Fibroblast of mammary gland (primary cell): ENCODE measurements at places on chromosomes 11 and 22.

DNA sequence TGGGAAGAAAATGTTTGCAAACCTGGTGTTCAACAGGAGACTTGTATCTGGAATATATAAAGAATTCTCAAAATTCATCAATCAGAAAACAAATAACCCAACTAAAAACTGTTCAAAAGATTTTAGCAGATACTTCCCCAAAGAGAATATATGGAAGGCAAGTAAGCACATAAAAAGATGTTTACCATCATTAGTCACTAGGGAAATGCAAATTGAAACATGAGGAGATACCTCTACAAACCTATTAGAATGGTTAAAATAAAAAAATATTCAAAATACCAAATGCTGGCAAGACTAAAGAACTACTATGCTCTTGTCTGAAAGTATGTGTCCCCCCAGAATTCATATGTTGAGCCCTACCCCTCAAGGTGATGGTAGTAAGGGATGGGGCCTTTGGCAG, 8.6 kb downstream of the EXPH5 start:
- no peak for DNase-seq

DNA sequence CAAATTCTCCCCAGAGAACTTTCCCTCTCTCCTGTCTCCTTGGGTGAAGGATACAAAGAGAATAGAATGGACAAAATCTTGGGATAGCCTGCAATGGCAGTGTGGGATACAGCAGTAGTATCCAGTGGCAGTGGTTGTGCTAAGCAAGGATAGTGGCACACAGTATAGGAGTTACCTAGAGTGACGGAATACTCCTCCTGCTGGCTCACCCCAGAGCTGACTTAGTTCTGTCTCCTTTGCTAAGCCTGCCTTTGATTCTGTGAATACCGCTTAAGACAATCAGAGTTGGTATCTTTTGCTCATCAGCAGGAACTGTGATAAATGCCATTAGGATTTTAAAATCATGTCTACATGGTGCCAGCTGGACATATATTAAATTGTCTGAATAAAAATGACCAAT, 404.3 kb downstream of the JRKL start:
- DNase-seq, result no peak

- no peak for DNase-seq
Measured at GRCh38 chr11:12016246-12016645, 7.8 kb upstream of the DKK3 start.

GRCh38 chr22:28506150-28506535, 173.5 kb downstream of the TTC28 start:
- DNase-seq, result no peak

DNA sequence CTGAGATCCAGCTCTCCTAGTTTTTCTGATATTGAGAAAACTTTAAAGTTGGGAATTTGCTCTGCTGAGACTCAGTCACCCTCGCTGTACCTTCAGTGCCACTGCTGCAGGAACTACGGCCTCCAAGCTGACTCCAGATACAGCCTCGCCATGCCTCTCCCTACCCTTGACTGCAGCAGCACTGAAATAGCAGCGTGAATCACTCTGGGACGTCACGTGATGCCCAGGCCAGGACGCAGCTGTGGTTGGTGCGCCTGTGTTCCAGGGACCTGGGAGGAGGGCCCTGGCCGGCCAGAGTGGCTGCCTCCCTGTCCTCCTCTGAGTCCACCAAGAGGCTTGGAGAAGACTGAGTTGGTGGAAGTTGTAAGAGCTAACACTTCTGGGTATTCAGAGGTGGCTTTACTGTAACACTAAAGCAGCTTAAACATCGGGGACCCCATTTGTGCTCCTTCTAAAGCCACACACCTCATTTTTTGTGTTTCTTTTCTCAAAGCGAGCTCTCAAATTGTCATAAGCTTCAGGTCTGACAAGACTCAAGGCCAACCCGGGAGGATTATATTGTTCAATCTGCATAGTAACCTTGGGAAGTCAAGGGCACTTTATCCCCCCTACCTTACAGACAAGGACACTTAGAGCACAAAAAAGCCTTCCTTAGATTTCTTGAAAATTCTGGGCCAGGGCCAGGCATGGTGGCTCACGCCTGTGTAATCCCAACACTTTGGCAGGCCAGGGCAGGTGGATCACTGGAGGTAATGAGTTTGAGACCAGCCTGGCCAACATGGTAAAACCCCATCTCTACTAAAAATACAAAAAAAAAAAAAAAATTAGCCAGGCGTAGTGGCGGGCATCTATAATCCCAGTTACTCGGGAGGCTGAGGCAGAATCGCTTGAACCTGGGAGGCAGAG, 4.2 kb upstream of the STIP1 start:
- peak; percentile 92 for DNase-seq
